Right lobe of liver (tissue), 6 donors: ENCODE measurements at places on chromosomes 6 and 20. TPM values are rescaled to one million over a fixed set of nuclear protein-coding genes. Genes with fewer than 3 reads are reported as not detected.

GRCh38 chr20:46900086-46900485, 5.4 kb downstream of the EYA2 start:
- DNase-seq = no peak
- no peak overlapping the region for H3K4me3 ChIP-seq
- no peak overlapping the region for H3K27ac ChIP-seq
- peaks cover 20% of the 10 kb centered on the region for H3K27me3 ChIP-seq
- H3K4me1 ChIP-seq = no peaks in the 10 kb centered on the region

- H3K27me3 ChIP-seq = no peaks in the 10 kb centered on the region
- no peak for DNase-seq
- no peaks in the 10 kb centered on the region for H3K4me1 ChIP-seq
- H3K27ac ChIP-seq = no peak overlapping the region
- H3K4me3 ChIP-seq = no peak overlapping the region
Observed at GRCh38 chr6:135163440-135163738, 17.7 kb upstream of the MYB start.

DNA sequence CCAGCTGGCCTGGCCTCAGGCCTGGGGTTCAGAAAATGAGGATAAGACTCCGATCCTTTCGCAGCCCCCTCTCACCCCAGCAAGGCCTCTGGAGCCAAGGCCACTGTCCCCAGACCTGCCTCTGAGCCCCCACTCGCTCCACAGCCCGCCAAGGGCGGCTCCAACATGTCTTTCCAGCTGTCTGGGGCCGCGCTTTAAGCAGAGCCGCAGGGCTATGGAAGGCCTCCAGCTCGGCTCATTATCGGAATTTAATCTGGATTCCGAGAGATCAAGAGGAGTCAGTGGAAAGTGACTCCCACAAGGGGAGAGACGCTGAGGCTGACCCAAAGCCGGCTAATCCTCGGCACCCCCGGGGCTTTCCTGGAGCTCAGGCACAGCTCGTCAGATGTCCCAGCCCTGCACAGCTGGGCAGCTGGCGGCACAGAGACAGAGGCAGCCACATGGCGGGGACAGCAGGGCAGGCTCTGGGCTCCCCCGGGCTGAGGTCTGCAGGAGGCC, 41.8 kb downstream of the BMP7 start:
- H3K4me1 ChIP-seq = no peaks in the 10 kb centered on the region
- H3K4me3 ChIP-seq = no peak overlapping the region

GRCh38 chr6:121816361-121816760, 380.9 kb downstream of the GJA1 start:
- no peaks in the 10 kb centered on the region for H3K27me3 ChIP-seq
- no peak overlapping the region for H3K4me3 ChIP-seq
- DNase-seq = no peak
- H3K27ac ChIP-seq = no peak overlapping the region
- no peaks in the 10 kb centered on the region for H3K36me3 ChIP-seq

DNA sequence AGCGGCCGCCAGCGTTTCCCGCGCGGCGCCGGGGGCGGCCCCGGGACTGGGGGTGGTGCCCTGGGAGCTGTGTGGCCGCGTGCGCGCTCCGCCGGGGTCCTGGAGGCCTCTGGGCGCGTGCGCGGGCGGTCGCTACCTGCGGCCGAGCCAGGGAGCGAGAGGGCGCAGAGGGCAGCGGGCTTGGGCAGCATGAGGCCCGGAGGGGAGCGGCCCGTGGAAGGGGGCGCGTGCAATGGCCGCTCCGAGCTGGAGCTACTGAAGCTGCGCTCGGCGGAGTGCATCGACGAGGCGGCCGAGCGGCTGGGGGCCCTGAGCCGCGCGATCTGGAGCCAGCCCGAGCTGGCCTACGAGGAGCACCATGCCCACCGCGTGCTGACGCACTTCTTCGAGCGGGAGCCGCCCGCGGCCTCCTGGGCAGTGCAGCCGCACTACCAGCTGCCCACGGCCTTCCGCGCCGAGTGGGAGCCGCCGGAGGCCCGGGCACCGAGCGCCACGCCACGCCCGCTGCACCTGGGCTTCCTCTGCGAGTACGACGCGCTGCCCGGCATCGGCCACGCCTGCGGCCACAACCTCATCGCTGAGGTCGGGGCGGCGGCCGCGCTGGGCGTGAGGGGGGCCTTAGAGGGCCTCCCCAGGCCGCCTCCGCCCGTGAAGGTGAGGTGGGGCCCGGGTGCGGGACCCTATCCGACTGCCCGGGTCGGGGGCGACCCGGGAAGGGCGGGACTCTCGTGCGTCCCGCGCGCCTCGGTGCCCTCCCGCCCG, at the start of gene PM20D2:
PM20D2 (plus strand) TSS at position 100 of the 762 bp plus-strand sequence; CDS start at position 190, 90 bp downstream.
- peak within 1 kb of the TSS; percentile 72 for H3K27ac ChIP-seq
- peaks cover 2% of the 10 kb centered on the region for H3K4me1 ChIP-seq
- DNase-seq = peak; percentile 79
- no peaks in the 10 kb centered on the region for H3K36me3 ChIP-seq

DNA sequence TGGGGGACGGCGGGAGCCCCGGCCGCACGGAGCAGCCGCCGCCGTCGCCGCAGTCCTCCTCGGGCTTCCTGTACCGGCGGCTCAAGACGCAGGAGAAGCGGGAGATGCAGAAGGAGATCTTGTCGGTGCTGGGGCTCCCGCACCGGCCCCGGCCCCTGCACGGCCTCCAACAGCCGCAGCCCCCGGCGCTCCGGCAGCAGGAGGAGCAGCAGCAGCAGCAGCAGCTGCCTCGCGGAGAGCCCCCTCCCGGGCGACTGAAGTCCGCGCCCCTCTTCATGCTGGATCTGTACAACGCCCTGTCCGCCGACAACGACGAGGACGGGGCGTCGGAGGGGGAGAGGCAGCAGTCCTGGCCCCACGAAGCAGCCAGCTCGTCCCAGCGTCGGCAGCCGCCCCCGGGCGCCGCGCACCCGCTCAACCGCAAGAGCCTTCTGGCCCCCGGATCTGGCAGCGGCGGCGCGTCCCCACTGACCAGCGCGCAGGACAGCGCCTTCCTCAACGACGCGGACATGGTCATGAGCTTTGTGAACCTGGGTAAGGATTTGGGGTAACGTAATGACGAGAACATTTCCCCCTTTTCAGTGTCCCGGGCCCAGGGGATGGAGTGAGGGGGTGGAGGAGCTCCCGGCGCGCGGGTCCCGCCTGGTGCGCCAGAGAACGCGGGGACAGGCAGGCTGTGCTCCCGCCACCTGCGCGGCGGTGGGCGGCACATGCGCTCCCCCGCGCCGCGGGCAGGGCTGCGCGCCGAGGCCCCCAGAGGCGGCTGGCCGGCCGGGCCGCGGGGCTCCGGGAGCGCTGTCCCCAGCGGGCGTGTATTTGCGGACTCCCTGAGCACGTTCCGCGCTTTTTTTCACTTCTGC, 1.4 kb downstream of the BMP6 start:
- peaks cover 11% of the 10 kb centered on the region for H3K27me3 ChIP-seq
- H3K36me3 ChIP-seq = no peaks in the 10 kb centered on the region
- H3K27ac ChIP-seq = no peak overlapping the region
- peak overlapping the region; percentile 58 for H3K4me3 ChIP-seq

GRCh38 chr20:51412333-51412871, 130.1 kb downstream of the NFATC2 start:
- H3K4me3 ChIP-seq = no peak overlapping the region
- peak overlapping the region; percentile 33 for H3K27ac ChIP-seq
- no peaks in the 10 kb centered on the region for H3K36me3 ChIP-seq
- H3K4me1 ChIP-seq = no peaks in the 10 kb centered on the region
- peak; percentile 89 for DNase-seq

The F13A1 gene
- total RNA-seq = 3.7 TPM

The PGC gene
- not detected for total RNA-seq

The CENPW gene
- 2.7 TPM for total RNA-seq
